T-helper 2 cell treated with Interferon-gamma antibody and Interleukin-4, amounts not matched to agents 5 μg/mL and 100 μg/mL, for 36 hours (primary cell): ENCODE measurements at places on chromosomes 3 and 15.

DNA sequence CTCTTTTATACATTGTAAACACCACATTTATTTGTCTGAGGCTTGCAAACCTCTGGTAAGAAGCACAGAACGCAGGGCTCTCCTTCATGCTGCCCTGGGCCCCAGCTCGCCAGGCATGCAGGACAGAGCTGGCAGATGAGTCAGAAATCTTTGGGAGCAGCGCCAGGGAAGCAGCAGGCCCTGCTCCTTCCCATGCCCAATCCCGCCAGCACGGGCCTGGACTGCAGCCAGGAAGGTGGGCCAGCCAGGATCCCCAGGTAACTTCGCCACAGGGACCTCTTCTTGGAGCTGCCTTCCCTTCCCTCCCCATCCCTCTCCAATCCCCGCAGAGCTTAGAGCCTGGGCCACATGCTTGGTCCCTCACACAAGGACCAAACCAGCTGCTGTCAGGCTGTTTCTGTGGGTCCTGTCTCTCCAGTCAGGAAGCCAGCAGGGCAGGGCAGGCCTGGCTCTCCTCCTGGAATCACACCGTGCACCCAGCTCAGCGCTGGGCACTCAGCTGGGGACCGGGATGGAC is 8.8 kb downstream of the STOML1 start:
- DNase-seq: no peak

GRCh38 chr3:193040836-193041672 is 123.4 kb upstream of the MB21D2 start:
- no peak for DNase-seq

GRCh38 chr3:188002626-188003138 is 151.3 kb upstream of the LPP start:
- DNase-seq: no peak

DNA sequence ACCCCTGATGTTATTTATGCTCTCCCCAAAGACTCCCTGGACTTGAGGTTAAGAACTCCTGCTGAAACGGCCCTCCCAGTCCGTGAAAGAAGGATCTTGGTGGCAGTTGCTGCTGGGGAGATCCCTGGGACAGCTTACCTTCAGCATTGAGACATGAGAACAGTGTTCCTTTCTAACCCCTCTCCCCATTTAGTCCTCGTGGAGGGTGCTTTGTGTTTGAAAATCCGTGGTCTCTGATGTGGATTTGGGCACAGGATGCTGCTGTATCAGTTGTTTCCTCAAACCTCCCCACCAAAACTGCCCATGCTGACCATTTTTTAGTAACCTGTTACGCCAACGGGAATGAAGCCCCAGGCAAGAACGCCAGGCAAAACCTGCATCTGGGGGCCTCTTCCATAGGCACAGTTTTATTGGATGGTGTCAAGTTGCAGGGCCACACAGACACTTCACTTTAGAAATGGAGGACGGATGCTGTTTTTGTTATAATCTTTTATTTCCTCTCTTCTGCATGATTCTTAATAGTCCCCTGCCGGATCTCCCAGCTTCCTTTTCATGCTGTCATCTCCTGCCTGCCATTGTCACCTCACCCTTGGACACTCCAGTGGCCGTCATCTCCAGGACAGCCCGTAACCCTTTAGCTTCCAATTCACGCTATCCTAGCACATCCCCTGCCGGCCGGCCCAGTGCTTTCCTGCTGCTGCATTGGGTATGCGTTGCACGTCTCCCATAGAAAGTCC is 31.7 kb upstream of the CEMIP start:
- DNase-seq: no peak

DNA sequence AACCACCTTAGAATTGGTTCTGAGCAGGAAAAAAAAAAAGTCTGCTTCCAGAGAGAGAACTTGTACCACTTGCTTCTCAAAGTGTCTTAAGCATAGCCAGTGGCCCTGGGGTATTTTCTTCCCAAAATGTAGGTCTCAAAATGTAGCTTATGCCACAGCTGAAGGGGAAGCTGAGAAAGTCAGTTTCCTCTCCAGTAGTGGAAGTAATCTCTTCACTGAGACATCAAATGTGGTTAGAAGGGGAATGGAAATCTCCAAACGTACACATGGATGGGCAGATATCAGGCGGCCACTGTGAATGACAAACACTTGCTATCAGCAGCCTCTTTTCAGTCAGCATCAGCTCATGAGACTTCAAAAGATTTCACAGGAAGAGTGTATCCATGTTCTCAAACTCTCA is 841.2 kb downstream of the TUSC7 start:
- DNase-seq: no peak

DNA sequence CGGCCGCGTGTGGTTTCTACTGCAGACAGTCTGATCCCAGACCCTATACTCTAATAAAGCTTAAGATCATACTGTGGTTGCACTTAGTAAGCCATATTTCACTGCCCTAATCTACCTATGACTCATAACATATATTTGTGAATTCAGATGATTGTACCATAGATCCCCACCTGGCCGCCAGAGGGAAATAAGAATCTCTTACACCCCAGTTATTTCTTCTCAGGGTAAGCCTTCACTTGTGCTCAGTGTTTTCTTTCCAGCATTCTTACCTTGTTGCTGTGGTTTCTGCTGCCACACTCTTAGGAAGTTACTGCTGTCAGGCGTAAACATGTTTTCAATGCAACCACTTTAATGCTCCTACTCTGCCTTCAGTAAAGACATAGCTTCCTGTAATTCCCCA is 105.9 kb downstream of the B3GALNT1 start:
- no peak for DNase-seq

GRCh38 chr3:115403786-115404185 is 219.5 kb upstream of the GAP43 start:
- DNase-seq: no peak

DNA sequence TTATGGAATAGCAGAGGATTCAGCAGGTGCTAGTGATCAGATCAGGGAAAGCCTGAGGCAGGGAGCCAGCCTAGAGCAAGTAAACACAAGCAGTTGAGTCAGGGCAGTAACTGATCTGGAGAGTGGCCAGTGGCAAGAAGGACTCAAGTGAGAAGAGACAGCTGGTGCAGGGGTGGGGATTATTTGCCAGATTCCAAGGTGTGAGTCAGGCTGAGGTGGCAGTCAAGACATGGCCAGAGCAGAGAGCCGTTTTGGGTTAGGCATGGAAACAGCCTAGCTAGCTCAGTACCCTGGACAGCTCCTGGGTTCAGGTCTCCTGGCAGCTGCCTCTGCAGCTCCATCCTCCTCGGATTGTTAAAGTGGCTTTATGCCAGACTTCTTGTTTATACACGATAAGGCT is 281.9 kb upstream of the ONECUT1 start:
- DNase-seq: no peak

DNA sequence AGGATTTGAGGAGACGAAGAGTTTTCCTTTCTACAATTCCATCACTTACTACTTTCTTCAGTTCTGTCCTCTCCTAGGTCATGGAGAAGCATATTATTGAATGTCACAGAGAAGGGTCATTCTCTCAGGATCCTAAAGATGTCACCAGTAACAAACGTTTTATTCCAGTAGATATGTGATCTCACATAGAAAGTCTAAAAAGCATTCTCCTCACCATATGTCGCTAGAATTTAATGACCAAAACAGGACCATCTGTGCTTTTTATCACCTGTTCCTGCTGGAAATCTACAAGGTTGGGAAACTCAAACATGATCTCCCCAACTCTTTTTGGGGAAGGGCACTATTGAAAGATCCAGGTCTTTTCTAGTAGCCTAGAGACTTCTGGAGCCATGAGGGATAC is 24.0 kb upstream of the FRMD5 start:
- DNase-seq: no peak

DNA sequence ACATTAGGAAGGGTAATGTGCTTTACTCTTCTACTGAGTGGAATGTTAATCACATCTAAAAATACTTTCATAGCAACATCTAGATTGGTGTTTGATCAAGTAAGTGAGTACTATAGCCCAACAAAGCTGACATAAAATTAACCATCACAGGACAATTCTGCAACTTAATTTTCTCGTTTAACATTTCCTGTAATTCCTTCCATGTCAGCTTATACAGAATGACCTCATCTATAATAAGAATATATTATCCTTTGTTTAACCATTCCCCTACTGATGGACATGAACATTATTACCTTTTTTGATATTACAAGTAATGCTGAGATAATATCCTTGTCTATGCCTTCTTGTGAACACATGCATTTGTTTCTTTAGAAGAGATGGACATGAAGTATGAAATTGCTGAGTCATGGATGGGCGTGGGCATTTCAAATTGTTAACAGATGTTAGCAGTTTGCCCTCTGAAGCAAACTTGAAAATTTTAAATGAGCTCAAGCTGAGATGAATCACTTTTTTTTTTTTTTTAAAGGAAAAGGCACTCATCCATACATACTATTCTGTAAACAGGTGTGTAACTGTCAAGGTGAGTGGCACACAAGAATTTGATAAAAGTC is 85.1 kb downstream of the OXNAD1 start:
- no peak for DNase-seq

- DNase-seq: no peak
Observed at GRCh38 chr15:89937365-89938350, 24.9 kb upstream of the ARPIN start.

DNA sequence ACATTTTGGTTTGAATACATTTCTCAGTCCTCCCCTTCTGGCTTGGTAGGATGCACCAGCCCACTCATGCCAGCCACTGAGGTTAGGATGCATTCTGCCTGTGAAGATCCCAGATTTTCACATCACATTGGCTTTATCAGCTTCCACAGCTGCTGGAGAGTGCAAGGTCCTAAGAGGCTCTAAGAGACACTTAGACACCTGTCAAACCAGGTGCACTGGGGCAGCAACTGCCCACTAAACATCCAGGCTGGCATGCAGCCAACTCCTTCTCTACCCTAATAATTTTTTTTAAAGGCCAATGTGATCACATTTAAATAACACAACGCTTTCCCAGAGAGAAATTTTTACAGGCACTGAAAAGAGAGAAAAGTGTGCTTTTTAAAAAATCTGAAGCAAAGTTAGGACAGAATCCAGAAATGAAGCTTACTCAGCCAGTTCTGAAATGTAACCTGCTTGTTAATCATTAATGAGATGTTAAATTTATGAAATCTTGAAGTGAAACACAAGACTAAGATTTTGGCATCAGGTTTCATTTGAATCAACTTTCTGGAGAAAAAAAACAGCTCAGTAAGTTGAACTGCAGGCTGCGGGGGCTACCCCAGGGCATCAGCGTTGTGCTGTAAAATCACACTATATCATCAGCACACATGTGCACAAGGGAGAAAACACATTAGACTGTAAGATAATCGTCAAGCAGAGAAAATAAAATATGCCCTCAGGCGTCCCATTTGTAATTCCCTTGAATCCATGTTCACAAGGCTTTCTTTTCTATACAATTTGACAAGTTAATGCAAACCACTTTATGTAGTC is 312.9 kb downstream of the ZBBX start:
- DNase-seq: no peak

DNA sequence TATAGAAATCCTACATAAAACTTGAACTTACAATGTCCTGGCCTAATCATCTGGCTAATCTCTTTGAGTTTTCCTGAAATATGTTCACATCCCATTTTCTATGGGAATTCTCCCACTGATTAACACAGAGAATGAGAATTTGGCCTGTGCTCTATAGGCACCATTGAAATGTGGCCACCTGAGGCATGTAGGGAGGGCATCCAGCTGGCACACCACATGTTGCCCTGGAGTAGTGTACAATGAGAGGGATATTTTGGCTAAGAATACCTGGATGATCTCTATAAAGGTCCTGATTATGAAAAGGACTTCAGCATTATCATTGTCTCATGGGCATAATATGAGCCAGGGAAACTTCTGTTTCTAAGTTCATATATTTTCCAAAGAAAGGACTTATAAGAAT is 324.0 kb downstream of the ZBTB20 start:
- no peak for DNase-seq

DNA sequence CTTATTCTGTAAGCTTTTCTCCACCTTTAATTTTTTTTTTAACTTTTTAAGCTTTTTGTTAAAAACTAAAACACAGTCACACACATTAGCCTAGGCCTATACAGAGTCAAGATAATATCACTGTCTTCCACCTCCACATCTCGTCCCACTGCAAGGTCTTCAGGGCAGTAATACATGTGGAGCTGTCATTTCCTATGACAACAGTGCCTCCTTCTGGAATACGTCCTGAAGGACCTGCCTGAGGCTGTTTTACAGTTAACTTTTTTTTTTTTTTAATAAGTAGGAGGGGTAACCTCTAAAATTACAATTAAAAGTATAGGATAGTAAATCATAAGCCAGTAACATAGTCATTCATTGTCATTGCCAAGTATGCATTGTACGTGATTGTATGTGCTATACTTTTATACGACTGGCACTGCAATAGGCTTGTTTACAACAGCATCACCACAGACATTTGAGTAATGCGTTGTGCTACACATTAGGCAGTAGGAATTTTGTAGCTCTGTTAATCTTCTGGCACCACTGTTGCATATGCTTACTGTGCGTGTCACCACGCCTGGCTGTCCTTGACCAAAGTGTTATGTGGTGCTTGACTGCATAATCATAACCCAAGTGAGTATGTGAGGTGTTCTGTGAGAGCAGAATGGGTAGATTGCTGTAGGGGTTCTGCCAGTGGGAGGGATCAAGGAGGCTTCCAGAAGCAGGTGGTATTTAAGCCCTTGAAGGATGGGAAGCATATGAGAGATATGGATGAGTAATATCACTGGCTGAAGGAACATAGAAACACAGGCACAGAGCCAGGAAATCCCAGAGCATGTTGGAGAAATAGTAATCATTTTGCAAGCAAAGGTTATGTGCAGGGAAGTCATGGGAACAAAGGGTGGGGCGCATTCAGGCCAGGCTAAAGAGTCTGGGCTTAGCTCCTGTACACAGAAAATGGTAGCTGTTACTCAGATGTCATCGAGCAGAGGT is 18.3 kb downstream of the FBXO22 start:
- DNase-seq: no peak

DNA sequence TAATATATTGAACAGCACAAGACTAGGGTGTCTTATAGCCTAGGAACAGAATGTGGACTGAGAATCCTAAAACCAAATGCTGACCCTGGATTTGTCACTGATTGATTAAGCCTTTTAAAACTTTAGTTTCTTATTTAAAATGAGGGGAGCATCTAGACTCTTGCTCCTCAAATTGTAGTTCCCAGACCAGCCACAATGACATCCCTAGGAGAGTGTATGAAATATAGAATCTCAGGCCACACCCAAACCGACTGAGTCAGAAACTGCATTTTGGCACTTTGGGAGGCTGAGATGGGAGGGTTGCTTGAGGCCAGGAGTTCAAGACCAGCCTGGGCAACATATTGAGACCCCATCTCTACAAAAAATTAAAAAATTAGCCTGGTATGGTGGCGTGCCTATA is 287.8 kb upstream of the UMPS start:
- DNase-seq: no peak

- peak; percentile 68 for DNase-seq
Observed at GRCh38 chr3:14125193-14126016, 553 bp downstream of the TMEM43 start.

GRCh38 chr3:149667576-149667975 is 9.8 kb upstream of the WWTR1 start:
- DNase-seq: no peak
